Colonic mucosa (tissue), 4 donors: ENCODE measurements at places on chromosomes 6 and 20.

DNA sequence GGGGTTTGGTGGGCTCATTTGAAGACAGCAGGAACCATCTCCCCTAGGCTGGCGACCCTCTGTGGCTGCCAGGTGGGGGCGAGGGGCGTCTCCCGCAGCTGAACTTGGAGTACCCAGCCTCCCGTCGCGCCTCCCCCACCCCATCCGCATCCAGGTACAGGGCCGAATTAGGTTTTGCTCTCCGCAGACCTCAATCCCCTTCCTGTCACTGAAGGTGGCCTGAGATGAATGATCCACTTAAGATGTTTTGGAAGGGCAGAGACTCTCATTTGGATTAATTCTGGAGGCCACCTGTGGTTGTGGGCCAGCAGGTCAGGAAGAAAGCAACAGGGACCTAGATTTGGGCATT lies 493 bp downstream of the CD83 start:
- no peak for DNase-seq

GRCh38 chr6:151431337-151431736 lies 20.6 kb downstream of the RMND1 start:
- DNase-seq, result no peak

- no peak for DNase-seq
Measured at GRCh38 chr6:111949546-111949945, 76.3 kb upstream of the FYN start.

DNA sequence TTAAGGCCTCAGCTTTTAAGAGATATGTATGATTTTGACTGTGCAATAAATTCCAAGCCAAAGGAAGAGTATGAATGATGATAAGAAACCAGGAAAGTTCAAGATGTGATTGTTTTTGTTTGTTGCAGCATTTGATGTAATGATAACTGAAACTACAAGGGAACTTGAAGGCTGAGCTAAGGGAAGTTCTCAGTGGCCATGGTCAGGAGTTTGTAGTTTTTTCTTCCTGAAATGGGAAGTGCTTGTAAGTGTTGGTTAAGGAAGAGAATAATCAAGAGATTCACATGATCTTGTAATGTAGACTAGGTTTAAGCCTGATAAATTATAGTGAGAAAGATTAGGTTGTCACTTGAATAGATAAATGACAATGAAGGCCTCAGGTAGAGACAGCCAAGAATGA lies 53.4 kb downstream of the PTCHD4 start:
- no peak for DNase-seq

DNA sequence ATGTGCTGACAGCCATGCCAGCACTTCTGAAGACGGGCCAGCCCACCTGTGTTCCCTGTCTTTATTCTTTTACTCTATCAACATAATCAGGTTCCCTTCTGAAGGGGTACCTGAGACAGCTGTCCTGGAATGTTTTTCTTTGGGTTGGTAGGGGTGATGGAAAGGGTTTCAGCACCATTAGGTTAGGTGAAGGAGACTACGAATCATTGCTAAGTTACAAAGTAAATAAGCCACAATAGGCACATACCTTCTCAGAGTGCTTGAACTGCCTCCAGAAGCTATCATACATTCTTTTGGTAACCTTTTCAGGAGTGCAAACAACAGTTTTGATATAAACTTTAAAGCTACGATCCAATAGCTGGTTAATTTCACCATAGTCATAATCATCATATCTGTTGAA lies 106.3 kb downstream of the SESN1 start:
- no peak for DNase-seq

- no peak for DNase-seq
Measured at GRCh38 chr20:36482044-36482473, 59.3 kb upstream of the MYL9 start.

- DNase-seq, result no peak
Measured at GRCh38 chr6:146154197-146154596, 125.3 kb downstream of the GRM1 start.

DNA sequence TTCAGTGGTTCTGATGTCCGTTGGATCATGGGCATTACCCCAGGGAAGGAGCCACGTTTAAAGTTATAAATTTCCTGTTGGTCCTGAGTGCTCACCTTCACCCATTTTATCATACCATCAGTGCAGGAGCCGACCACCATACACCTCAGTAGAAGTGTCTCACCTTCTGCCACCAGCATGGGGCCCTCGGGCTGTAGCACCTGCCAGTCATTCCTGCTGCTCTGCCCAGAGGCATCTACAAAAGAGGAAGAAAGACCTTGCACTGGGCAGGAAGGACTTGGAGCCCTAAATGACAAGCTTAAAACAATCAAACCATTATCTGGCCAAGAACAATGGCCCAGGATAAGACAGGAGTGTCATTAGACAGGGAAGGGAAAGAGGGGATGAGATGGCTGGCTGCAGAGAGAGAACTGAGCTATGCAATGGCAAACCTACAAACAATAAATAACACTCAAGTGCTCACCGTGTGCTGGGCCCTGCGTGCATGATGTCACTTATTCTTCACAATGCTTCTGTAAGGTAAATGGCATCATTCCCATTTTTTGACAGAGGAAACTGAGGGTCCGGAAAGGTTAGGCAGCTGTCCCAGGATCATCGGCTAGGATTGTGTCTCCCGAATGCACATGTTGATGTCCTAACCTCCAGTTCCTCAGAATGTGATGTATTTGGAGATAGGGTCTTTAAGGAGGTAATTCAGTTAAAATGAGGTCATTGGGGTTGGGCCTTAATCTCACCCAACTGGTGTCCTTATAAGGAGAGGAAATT lies 11.2 kb downstream of the SIRPB2 start:
- no peak for DNase-seq

DNA sequence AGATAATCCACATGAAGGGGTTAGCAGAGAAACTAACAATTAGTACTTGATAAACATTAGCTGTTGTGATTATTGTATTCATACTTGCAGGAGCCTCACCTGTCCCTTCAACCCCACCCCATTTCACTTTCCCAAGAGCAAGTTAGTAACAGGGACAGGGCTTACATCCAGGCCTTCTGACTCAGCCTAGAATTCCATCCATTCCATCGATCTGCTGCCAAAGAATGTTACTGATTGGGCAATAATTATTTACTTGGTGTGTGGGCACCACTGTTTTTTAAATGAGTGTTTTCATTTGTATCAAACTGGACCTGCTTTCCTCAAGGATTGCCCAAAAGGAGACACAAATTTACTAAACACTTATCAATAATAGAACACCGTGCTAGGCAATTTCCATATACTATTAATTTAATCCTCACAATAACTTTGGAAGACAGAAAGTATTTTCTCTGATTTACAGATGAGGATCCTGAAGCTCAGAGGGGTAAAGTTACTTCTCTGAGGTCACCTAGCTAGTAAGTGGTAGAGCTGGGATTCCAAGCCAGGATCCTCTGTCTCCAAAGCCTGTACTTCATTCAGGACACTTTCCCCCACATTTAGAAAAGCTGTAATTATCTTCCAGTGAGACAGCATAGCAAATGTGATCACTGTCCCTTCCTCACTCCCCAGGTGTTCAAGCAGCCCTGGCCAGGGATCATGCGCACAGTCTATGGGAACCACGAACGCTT lies 32.8 kb downstream of the GSS start:
- DNase-seq, result no peak

GRCh38 chr6:141734071-141734840 lies 398.5 kb upstream of the GJE1 start:
- DNase-seq, result no peak

GRCh38 chr6:16420715-16421461 lies 182.5 kb downstream of the GMPR start:
- DNase-seq, result no peak
